Activated CD8-positive, alpha-beta memory T cell treated with anti-CD3 and anti-CD28 coated beads, Interleukin-2, amount 50 U/mL, for 48 hours (primary cell): ENCODE measurements at places on chromosomes 4 and X.

GRCh38 chrX:53005327-53005726, 43.3 kb upstream of the GPR173 start:
- DNase-seq: no peak

- no peak for DNase-seq
Measured at GRCh38 chr4:7202411-7202810, 10.1 kb downstream of the SORCS2 start.

- DNase-seq: no peak
Measured at GRCh38 chrX:16638533-16638932, 11.4 kb upstream of the S100G start.

GRCh38 chr4:27000122-27000521, 139.5 kb downstream of the STIM2 start:
- DNase-seq: no peak

DNA sequence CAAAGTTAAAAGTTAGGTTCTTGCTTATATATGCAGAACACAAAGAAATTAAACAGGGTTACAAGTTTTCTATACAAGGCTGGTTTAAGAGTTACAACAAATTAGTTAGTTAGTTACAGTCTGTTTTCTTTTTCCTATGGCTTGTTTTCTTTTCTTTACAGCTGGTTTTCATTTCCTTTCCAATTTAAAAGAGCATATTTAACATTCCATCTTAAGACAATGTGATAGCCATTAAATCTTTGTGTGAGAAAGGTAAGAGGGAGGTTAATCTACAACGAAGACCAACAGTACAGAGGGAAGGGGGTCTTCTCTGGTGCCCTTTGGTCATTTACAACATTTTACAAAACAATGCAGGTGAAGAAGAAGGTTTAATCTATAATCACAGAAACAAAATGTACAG, 290.6 kb downstream of the ZNF674 start:
- DNase-seq: no peak

- no peak for DNase-seq
Measured at GRCh38 chrX:121221322-121221977, 174.0 kb downstream of the GLUD2 start.

- no peak for DNase-seq
Measured at GRCh38 chr4:161936625-161937550, 226.9 kb downstream of the FSTL5 start.

DNA sequence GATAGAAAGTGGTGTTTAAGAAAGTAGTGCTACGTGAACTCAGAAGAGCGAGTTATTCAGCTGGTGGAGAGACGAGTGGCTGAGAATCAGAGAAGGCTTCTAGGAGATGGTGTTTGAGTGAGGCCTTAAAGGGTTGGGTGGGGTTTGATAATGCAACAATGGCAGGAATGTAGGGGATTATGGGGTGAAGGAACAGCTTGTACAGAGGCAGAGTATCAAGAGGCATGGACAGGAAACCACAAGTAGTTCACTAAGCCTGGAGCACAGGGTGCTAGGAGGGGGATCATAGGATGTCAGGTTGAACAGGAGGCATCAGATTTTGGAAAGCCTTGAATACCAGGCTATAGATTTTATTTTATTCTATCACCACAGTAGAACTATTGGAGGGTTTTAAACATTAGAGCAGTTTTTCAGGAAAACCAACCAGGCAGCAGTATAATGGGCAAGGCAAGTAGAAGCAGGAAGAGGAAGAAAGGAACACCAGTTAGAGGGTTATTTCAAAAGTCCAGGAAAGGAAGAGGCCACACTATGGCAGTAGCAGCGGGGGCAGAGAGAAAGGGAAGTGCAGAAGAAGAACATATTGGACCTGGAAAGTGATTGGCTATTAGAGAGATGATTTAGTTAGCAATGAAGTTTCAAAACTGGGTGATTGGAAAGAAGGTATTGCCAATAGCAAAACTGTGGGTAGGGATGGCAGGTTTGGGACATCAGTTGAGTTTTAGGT, 99.2 kb downstream of the DOCK11 start:
- DNase-seq: no peak

DNA sequence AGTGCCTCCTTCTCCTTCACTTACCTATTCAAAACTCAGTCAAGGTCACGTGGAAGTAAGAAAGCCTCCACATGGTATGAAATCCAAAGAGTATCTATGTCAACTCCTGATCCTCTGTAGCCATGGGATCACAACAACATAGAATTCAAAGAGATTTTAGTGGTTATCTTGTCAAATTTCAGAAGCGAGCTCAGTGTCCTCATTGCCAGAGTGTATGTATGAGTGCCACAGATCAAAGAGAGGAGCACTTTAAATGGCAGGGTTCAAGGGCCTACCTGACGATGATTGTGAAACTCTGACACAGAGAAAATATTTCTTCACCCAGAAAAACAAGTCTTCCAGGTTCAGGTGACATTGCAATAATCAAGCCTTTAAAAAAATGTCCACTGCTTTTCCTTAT, 1.2 kb upstream of the ACE2 start:
- no peak for DNase-seq

GRCh38 chr4:159298502-159298901, 195.6 kb downstream of the RAPGEF2 start:
- no peak for DNase-seq

- no peak for DNase-seq
Measured at GRCh38 chrX:14303891-14304290, 225.4 kb upstream of the GLRA2 start.

- DNase-seq: no peak
Measured at GRCh38 chr4:131337936-131338335, 1811.2 kb upstream of the PCDH10 start.

- no peak for DNase-seq
Measured at GRCh38 chr4:182219411-182220056, 23.7 kb upstream of the TENM3 start.
